ENCODE measurements at places on chromosomes 7 and 10.

DNA sequence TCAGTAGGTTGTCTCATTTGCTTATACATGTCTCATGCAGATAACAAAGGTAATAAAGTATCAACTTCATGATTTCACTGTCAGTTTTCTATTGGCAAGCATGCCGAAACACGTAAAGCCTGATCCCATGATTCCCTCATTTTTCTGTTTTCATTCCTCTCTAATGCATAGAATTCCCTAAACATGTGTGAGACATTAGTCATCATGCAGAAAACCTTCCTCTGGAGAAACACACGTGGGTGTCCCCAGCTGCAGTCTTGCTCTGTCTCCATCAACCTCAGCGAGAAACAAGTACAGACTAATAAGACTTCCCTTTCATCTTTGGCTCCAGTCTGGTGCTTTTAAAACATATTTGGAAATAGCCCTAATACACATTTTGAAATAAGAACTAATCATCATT, 432.7 kb upstream of the VSTM2A start:
- no peak for DNase-seq

DNA sequence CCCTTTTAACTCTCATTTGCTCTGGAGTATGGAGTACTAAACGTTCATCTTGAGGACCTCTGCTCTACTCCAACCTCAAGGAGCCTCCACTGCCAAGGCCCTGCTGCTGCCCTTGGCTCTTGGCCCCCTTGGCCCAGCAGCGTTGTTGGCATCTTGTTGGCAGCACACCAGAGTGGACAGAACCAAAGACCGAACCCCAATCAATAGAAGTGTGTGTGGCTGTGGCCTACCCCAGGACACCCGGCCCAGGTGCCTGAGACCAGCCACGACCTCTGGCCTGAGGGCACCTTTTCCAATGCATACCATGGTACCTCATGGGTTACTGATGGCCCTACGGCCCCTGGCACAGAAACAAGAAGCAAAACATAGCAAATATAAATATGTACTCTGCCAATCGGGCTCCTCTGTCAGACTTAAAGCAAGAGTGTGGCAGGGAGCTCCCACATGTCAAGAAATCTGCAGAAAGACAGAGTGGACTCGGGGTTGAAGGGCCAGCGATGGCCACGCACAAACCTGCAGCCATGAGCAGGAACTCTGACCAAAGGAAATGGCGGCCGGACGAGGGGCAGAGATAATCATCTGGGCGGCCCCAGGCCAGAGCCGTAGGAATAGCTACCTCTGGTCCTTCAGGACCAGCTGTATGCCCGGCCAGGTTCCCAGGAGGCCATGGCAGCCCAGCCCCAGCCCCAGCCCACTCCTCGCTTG, 2.9 kb downstream of the NPC1L1 start:
- no peak for DNase-seq

DNA sequence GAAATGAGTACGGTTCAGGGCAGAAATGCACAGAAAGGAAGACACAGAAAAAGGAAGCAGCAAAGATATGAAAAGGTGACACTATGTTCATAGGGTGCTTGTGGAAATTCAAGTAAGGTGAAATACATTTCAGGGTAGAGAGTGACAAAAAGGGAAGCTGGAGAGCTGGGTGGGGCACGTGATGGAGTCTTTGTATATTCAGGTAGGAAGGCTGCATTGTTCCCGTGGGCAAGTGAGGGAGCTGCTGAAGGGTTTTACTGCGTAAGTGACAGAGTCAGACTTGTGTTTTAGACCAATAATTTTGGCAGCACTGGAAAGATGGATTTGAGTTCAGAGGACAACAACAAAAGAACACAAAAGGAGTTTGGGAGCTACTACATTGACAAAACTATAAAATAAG, 35.3 kb upstream of the ANK3 start:
- no peak for DNase-seq

- DNase-seq: no peak
Measured at GRCh38 chr10:119505131-119505551, 37.4 kb downstream of the RGS10 start.

DNA sequence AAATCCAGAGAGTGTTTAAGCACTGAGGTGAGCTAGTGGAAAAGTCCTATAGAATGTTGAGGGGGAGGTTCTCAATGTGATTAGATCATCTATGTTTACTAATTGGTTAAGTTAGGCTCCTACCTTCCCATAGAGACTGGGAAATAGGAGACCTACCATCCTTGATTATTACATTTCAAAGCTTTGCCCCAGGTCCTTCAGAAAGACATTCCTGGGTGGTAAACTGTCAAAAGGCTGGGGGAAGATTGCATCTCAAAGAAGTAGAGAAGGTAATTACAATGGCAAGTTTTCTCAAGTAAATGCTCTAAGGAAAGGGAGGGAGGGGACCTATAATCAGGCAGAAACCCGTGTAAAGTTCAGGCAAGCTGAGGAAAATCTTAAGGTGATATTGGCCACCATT, 247.8 kb upstream of the SMIM30 start:
- no peak for DNase-seq

DNA sequence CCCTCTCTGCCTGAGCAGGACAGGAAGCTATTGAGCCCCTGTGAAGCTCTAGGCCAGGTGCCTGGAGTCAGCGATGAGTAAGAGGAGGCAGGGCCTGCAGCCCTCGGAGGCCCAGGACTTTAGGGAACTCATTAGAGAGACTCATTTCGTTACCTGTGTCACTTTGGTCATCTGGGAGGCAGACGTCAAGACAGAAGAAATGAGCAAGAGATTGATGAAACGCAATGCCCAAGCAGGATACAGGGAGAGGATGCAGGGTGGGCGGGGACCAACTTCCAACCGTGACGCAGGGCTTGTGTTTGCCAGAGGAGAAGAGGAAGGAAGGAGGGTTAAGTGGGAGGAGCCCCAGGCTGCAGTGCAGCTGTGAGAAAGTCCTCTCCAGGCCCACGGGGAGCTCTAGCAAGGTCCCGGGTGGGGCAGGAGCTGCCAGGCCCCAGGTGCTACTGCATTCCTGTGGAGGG, 26.4 kb upstream of the GNA12 start:
- no peak for DNase-seq

- no peak for DNase-seq
Measured at GRCh38 chr7:140060243-140060630, 2.5 kb downstream of the PARP12 start.

DNA sequence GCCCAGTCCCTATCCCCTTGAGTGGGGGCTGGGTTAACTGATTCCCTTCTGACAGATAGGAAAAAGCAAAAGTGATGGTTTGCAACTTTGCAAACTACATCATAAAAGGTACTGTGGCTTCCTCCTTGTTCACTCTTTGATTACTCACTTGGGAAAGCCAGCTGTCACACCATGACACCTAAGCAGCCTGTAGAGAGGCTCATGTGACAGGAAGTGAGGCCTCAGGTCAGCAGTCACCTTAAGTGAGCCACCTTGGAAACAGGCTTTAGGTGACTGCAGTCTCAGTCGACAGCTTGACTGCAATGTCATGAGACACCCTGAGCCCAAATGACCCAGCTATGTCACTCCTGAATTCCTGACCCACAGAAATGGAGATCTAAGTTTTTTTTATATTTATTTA, 4.3 kb upstream of the CHCHD2 start:
- no peak for DNase-seq

GRCh38 chr7:98985945-98986344, 107.6 kb downstream of the TRRAP start:
- no peak for DNase-seq

- DNase-seq: no peak
Measured at GRCh38 chr10:14306190-14306589, 24.5 kb downstream of the FRMD4A start.

GRCh38 chr10:32061440-32061839, 5.2 kb upstream of the KIF5B start:
- DNase-seq: no peak

DNA sequence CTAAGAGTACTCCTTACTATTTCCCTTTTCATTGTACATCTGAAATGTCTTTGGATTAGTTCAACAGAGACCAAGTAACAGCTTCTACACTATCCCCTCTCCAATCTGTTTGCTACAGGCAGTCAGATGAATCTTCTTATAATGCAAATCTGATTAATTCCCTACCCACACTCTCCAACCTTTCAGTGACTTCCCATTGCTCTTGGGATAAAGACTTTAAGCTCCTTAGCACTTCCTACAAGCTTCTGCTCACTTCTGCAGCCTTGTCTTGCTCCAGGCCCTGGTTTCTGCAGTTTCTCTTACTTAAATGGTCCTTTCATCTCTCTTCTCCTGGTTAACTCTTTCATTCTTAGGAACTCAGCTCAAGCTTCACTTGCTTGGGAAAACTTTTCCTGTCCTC, 65.2 kb upstream of the FEZF1 start:
- no peak for DNase-seq

DNA sequence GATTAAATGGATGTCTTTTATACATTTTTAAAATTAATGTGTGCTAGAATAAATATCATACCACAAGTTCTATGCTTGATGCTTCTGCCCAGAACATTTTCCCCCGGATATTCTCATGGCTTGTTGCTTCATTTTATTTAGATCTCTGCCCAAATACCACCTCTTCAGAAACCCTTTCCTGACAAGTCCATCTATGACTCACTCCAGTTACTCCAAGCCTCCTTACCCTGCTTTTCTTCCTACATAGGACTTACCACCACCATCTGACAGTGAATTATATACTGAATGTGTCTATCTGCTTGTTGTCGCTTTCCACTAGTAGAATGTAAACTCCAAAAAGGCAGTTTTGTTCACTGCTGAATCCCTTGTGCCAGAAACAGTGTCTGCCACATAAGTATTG, 19.1 kb upstream of the ERVW-1 start:
- no peak for DNase-seq

DNA sequence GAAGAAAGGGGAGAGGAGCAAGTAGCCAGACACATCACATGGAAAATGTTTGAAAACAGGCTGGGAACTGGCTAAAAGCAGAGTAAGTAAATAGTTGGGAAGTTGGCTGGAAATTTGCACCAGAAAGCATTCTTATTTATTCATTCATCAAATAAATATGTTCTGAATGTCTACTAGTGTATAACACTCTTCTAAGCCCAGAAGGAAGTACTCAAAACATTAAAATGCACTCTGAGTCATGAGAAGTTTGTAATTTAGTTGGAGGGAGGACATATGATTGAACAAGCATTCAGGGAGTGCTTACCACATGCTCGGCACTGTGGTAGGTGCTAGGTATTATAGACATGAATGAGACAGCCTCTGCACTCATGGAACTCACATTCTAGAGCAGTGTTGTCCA, 37.0 kb upstream of the CNNM1 start:
- no peak for DNase-seq

DNA sequence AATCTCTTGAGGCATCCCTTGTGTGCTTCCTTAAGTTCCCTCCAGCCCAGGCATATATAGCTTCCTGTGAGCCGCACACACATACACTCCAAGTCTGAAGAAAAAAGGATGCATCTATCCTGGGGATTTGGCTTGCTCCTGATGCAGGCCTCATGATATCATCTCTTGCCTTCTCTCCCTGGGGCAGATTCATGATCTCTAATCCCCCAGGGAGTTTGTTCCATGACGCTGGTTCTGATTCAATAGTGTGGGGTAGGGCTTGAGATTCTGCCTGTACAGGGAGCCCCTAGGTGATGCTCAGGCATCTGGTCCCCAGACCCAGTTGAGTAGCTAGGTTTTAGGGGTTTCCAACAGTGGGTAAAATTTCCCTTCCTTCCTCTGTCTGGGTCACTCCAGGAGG, 1.5 kb downstream of the PON1 start:
- no peak for DNase-seq

GRCh38 chr10:86798025-86798424, 41.6 kb downstream of the BMPR1A start:
- no peak for DNase-seq

GRCh38 chr10:79027147-79028055, 41.4 kb upstream of the ZMIZ1 start:
- peak; percentile 53 for DNase-seq

DNA sequence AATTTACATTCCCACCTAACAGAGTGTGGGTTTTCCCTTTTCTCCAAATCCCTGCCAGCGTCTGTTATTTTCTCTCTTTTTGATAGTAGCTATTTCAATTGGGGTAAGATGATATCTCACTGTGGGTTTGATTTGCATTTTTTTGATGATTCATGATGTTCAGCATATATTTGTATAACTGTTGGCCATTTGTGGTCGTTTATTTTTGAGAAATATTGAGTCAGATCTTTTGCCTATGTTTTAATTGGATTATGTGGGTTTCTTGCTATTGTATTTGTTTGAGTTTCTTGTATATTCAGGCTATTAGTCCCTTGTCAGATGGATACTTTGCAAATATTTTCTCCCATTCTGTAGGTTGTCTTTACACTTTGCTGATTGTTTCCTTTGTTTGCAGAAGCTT, 193.8 kb downstream of the ABCA13 start:
- no peak for DNase-seq

DNA sequence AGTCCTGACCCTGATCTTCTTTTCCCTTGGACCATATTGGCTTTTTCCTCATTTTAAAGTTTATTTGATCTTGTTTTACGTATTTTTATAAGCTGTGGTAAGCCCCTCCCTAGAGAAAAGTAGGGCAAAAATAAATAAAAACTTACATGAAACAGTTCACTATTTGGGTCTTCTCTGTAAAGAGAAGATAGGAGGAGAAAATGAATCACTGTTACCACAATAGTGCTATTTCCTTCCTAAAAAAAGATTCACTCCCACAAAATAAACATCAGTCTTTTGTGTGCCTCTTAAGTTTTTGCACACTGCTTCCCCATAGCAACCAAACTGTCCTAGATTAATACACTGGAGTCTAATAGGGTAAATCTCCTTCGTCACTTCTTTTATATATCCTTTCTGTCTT, 1.4 kb upstream of the SVIL start:
- no peak for DNase-seq

DNA sequence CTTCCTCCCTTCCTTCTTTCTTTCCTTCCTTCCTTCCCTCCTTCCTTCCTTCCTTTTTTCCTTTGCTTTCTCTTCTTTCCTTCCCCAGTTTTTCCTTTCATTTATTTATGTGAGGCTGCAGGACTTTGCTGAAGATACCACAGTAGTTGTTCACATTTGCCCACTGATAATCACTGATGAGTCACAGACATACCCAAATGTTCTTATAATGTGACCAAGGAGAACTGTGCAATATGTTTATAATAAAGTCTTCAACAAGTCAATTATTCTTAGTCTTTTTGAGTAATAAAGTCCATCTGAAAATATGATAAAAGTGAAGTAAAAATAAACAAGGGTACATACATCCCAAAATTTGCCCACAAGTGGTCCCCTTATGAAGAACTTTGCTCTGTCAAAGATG, 159.7 kb downstream of the GNAI1 start:
- DNase-seq: no peak

DNA sequence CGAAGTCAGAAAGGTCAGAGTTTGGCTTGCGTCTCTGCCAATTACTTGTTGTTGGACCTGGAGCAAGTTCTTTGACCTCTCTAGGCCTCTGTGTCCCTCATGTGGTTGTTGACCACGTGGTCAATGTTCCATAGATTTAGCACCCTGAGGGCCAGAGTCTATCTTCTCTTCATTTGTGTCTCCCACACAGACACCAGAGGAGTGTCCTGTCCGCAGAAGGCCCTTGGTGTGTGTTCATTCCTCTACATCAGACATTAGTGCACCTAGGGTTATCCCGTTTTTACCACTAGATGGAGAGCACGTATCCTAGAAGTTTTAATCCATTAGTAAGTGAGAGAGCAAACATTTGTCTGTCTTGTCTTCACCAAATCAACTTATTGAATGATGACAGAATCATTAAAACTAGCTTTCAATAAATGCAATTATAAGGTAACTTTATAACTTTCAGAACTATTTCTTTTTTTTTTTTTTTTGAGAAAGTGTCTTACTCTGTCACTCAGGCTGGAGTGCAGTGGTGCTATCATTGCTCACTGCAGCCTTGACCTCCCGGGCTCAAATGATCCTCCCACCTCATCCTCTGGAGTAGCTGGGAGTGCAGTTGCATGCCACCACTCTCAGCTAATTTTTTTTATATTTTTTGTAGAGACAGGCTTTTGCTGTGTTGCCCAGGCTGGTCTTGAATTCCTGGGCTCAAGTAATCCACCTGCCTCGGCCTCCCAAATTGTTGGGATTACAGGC, 122.5 kb upstream of the ANKRD1 start:
- no peak for DNase-seq

All from activated CD8-positive, alpha-beta memory T cell treated with anti-CD3 and anti-CD28 coated beads, Interleukin-2, amount 50 U/mL, for 4 hours (primary cell).